ENCODE measurements at places on chromosomes 1 and 21.

- DNase-seq, result no peak
Observed at GRCh38 chr1:61455400-61455799, 269.5 kb downstream of the TM2D1 start.

- DNase-seq, result no peak
Observed at GRCh38 chr1:26470878-26471497, 1.3 kb upstream of the HMGN2 start.

- DNase-seq, result no peak
Observed at GRCh38 chr1:41293779-41294178, 51.7 kb upstream of the SCMH1 start.

GRCh38 chr1:1680031-1680911 is 12.3 kb downstream of the SLC35E2B start:
- DNase-seq, result no peak

DNA sequence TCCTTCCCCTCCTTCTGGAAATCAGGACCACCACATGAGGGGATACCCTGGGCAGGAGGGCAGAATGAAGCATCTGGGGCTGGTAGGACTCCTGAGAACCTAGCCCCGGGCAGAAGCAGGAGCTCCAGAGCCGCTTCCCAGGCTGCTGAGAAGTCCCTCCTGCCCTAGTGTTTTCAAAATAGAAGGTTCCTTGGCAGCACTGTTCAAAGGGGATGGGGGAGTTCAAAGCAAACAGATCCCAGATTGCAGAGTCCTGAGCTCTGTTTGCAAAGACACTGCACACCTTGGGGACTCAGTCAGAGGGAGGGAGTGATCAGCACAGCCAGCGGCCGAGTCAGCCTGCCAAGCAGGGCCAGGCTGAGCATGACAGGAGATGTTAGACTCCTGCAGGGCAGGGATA is 177.8 kb downstream of the PTPRU start:
- no peak for DNase-seq
